ENCODE measurements at places on chromosomes 2 and 18.

GRCh38 chr2:127622561-127623387, 23.2 kb upstream of the GPR17 start:
- no peak for DNase-seq

GRCh38 chr2:105081006-105081601, 43.2 kb downstream of the MRPS9 start:
- DNase-seq: no peak

- no peak for DNase-seq
Observed at GRCh38 chr2:159832858-159833257, 34.9 kb upstream of the CD302 start.

GRCh38 chr2:225738735-225739134, 339.2 kb downstream of the NYAP2 start:
- no peak for DNase-seq
